ENCODE measurements at places on chromosomes 1 and 21.
A peak's percentile ranks its signal among the peaks of the same experiment; 100 is the strongest.

DNA sequence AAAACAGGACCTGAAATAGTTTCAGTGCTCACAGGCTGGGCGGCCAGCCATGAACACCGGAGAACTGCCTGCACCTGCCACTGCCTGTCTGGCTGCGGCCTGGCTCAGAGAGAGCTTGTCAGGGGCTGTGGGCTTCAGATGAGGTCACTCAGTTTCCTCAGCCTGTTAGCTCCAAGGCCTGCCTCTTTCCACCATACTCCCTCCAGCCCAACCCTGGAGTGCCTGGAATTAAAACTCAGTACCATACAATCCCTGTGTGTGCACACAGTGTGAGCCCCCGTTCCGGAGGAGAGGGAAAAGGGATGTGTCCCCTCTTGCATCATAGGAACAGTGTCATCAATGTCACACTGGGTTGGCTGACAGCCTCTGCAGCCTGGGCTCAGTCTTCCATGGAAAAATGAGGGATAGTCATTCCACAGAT, 16.2 kb downstream of the CACNA1S start:
- no peak for DNase-seq

GRCh38 chr1:19563324-19564097, 78.2 kb upstream of the CAPZB start:
- DNase-seq: no peak

DNA sequence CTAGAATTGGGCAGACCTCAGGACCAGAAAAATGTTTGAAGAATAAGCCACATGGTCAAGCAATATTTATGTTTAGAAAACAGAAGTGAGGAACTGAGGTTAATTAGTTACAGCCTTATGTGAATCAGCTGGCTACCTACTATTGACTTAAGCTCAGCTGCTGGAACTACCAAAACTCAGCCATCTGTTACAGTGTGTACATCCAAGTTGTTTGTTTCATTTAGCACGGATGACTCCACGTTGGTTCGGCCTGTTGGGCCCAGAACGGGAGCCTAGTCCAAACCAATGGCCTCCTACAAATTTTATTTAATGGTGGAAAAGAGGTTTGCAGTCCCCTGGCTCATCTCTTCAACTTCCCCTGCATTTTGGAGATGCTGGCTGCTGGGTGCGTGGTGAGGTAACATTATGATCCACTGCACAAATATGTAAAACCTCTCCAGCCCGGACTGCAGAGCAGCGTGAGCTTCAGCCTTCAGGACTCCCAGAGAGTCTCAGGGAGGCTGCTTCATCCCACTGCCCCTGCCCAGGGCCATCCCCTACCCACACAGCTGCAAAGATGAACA, 143.4 kb downstream of the ZZZ3 start:
- DNase-seq: peak; percentile 28

DNA sequence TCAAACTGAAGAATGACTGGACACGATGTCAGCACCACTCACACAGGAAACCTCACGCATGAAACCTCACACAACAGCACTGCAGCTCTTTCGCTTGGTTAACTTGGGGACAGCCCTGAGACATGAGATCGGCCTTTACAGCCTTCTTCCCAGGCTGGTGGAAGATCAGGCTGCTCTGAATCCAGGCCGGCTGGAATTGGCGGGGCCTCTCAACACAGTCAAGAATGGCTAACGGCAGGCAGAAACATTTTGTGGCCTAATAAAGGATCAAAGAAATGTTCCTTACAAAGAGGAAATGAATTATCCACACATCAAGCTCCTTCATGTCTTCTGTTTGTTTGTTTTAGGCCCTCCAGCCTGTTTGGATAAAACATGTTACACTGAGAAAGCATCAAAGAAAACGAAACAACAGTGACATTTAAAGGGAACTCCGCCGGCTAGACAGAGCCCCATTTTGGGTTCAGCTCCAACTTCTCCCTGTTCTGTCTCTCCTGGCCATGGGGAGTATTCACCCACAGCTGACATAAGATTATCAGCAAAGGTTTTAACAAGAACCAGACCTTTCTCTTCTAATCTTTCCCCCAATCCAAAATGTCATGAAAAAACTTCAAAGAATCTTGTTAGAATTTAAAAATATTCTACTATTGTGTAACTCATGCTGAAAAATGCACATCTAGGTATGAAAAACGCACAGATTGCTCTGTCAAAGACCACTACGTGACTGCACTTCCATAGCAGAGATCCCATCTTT, 131.2 kb downstream of the SLC45A1 start:
- no peak for DNase-seq

DNA sequence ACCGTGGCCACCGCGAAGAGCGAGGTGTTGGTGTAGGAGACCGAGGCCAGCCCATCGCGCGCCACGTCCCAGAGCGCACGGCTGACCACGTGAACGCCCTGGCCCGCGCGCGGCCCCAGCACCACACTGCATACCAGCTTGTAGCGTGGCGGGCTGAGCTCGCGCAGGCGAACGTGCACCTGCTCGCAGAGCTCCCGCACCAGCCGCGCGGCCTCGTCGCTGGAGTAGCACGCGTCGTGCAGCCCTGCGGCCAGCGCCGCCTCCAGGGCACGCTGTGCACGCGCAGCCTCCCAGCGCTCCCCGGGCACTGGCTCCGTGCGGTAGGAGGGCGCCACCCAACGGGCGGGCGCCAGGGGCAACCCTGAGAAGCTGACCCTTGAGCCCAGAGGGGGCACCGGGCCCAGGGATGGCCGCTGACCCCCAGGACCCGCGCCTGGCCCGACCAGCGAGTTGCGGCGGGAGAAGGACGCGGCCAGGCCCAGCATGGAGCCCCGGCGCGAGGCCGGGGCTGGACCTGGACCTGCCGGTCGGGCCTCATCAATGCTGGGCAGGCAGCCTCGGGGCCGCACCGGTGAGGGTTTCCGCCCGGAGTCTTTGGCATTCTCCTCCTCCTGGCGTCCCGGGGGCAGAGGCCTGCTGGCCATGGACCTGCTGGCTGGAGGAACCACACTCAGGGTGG, 987 bp downstream of the DYNLT4 start:
- DNase-seq: no peak

DNA sequence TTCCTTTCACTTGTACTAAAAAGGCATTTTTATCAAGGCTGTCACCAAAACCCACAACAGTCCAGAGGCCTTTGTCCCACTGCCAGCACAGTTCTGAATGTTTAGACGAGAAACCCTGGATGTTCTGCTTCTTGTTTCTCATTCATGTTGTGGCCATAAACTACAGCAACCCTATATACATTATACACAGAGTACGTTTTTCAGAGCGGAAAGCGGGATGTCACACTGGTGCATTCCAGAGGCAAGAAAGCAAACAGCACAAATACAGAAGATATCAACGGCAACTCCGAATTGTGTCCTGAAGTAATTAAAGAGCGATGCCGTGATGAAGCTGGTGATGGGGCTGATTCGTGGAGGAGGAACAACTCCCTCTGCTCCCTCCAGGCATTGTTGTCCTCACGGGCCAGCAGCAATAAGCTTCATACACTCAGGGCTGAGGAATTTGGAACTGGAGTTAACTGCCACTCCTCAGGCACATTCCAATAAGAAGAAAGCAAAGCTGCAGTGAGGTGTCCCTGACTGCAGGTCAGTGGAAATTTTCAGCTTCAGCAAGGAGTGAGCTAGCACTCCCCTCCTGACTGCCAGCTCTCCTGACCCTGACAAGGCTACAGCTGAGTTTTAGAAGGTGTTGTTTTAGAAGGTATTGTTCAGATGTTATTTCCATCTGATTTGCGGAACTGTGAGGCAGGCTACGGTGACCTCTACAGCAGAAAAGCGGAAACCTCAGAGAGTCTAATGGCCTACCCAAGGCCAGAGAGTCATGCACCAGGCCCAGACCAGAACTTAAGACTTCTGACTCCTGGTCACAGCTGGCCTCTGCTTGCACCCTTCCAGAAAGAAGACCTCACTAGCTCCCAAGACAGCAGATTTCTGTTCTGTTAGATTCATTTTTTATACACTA, 149.0 kb downstream of the TGFBR3 start:
- no peak for DNase-seq

DNA sequence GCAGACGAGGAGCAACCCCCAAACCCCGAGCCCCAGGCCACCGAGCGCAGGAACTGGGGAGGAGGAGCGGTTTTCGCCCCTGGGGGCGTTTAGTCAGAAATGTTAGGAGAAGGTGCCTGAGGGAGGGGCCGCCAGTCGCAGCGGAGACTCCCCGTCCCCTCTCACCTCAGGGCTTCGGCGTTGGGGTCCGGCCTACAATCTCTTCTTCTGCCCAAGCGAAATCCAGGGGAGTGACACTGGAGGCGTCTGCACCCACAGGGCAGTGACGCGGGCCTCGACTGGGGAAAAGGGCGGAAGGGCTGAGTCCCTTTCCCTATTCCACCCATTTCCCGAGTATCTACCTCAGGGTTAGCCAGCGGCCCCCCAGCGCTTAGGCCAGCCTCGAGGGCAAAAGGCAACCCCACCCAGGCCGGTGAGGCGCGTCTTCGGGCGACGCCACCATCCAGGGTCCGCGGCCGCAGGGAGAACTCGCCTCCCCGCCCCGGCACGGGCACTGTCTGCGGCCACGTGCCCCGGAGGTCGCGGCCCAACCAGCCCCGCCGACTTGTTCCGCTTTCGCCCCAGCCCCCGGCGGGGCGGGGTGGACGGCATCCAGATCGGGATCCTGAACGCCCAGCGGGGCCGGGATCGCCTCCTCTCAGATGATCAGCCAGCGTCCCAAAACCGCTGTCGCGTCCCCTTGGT, 118.7 kb upstream of the BARHL2 start:
- no peak for DNase-seq

DNA sequence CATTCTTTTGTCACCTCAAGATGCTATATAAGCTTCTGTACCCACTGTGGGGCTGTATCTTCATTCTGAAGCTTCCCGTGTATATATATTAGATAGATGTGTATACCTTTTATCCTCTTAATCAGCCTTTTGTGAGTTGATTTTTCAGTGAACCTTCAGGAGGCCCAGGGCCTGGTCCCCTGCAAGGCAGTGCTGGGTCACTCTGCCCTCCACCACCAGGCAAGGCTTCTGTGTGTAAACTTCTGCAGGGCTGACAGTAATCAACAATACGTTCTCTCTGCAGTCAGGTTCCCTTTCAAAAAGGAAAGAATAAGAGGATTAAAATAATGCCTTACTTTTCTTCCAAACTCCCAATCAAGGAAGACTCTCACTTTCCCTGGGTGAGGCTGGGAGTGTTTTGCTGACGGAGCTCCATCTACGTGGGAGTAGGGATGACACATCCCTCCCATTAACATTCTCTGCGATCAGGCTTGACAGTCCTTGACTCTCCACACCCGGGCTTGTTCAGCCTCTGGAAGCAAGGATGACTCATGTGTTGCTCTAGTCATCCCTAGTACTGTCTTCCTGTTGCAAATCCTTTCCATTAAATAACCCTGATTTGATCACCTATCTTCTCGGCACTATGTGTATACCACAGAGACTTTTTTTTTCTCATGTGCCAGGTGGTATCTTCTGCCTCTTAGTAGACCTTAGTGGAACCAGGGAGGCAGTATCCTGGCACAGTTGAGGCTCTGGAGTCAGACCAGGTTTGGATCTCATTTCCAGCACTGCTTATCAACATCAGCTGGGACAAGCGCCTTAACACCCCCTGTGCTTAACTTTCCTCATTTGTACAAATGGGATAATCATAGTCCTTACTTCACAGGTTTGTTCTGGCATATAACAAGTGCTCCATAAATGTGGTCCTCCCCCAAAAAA, 70.3 kb upstream of the KCNK1 start:
- DNase-seq: no peak

Data from GM19239 (cell line).